Natural killer cell (primary cell): ENCODE measurements at places on chromosomes 4 and X.

- no peak for DNase-seq
Observed at GRCh38 chrX:12977761-12978204, 2.9 kb downstream of the TMSB4X start.

GRCh38 chrX:78653118-78653822 lies 5.9 kb downstream of the RTL3 start:
- DNase-seq = peak; percentile 9

DNA sequence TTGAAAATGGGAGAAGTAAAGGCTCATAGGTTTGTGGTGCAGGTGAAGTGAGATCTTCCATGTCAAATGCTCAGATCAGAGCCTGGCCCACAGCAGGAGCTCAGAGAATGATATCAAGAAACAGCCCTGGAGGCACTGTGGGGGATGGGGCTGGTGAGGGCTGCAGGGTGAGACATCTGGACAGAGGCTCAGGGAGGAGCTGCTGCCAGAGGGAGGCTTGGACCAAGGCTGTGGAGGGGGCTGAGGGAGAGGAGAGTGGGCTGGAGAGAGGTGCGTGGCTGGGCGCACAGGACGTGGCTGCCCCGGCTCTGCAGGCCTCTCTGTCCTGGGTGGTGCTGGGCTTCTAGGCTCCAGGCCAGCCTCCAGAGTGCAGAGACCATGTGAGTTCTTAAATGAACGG lies 5.6 kb downstream of the SORCS2 start:
- no peak for DNase-seq

DNA sequence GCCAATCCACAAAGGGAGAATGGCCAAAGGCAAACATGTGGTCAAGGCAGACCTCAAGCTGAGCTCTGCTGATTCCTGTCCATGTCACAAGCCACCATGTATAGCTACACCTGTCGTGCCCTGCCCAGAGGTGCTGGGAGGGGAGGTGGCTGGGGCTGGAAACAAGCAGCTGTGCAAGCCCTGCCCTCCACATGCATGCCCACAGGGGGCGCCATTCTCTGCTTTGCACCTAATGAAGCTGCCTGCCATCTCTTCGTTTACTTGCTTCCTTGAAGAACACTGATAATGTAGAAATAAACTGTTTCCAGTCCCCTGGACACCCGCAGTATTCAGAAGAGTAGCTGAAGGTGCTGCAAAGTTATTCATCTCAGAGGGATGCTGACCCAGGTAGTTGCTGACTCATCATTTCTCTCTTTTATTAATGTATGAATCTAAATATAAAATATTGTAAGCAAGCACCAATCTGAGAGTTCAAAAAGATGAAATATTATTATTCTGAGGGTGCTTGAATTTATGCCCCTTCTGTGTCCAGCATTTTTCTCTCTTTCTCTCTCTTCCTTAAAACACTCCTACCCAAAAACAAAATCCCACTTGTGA lies 278.6 kb downstream of the ADGRA3 start:
- peak; percentile 46 for DNase-seq

DNA sequence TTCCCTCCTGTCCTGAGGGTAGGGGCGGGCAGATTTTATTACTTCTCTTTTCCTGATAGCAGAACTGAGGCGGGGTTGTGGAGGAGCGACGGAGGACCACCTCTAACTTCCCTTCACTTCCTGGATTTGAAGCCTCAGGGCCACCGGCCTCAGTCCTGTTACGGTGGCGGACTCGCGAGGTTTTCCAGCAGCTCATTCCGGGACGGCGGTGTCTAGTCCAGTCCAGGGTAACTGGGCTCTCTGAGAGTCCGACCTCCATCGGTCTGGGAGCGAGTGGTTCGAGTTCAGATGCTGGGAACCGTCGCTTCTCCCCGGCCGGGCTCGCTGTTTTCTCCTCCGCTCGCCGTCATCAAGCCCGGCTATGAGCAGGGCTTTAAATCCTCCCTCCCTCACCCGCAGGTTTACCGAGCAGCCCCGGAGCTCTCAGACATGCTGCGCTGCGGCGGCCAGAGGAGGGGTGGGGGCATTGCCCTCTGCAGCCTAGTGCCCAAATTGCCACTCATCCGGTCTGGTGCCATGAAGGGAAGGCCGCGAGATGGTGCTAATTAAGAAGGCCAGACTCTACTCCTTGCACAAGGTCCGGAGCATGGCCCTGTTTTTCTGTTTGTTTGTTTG lies 23.3 kb downstream of the HAND2 start:
- DNase-seq = no peak

GRCh38 chrX:106168107-106168506 lies at the start of gene PWWP3B:
Gene PWWP3B, plus strand, starts transcription at chrX:106168305. Its CDS starts 37,128 bp downstream, at chrX:106205433.
- no peak for DNase-seq

- no peak for DNase-seq
Observed at GRCh38 chr4:82802911-82803310, 4.3 kb upstream of the SCD5 start.

GRCh38 chrX:3820167-3820566 lies 106.7 kb upstream of the PRKX start:
- no peak for DNase-seq

DNA sequence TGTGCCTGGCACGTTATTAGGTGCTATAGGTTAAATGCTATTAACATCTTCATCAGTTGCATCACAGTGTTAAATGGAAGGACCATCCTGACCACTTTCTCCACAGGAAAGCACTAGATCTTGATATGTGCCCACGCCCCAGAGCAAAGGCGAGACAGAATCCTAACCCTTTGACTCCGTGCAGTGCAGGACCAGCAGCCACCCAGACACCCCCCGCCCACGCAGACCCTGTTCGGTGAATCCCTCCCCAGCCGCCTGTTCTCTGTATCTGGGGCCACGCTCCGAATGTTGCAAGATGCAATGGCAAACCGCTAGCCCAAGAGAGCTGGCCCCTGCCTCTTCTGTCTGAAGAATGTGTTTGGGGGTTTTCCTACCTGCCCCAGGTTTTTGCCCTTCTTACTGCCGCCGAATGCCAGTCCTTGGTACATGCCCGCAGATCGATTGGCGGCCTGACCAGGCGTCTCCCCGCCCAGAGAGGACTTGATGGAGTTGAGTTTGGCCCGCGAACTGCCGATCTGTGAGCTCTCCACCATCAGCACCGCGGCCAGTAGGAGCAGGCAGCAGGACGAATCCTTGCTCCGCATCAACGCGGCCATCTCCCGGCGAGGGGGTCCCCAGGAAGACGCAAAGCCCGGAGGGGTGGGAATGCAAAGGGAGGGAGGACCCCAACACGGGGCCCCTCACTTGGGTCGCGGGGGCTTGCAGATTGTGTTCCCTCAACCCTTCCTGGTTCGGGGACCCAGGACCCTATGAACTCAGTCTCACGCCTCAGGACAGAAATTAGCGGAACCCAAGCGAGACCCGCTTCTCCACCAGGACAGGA lies 906 bp downstream of the DKK2 start:
- peak; percentile 1 for DNase-seq

DNA sequence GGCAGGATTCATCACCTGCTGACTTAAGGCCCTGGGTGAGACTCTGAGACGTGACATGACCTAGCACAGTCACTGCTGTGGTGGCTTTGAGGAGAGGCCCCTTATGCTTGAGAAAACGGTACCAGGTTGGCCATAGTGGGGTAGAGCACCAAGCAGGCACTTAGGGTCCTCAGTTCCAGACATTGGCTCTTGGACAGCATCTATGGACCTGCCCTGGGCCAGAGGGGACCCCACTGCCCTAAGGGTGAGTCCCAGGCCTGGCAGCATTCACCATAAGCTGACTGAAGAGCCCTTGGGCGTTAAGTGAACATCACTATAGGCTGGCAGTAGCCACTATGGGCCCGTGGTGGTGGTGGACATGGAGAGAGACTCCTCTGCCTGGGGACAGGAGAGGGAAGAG lies 78.7 kb downstream of the FNIP2 start:
- DNase-seq = no peak

- no peak for DNase-seq
Observed at GRCh38 chr4:101254776-101255175, 92.5 kb downstream of the PPP3CA start.

DNA sequence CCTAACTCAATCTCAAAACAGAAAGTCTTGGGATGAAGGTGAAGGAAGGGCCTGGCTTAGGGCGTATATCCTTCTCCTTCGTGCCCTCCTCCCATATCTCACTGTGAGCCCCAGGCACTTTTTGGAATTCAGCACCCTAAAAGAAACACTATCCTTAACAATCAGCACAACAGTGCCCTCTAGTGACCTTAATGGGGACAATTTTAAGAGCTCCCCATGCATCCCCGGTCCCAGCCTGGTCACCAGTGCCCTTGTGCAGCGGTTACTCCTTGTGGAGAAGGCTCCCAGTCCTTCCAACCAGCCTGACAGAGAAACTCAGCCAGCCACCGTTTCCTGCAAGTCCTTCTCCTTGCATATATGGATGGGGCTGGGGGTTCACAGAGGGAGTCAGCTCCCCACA lies 4.2 kb downstream of the PAK3 start:
- DNase-seq = no peak

DNA sequence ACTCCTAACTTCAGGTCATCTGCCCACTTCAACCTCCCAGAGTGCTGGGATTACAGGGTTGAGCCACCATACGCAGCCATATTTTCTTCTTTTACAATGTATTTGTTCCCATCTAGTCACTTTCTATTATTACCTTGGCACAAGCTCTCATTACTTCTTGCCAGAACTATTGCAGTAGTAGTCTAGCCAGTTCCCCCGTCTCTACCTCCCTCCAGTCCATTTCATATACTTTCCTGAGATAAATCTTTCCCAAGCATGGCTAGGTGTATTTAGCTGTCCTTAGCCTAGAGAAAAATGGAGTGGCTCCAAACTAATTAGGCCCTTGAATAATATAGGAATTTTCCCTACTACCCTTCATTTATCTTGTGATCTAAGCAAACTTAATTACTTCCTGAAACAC lies 412.2 kb downstream of the RPA4 start:
- no peak for DNase-seq

DNA sequence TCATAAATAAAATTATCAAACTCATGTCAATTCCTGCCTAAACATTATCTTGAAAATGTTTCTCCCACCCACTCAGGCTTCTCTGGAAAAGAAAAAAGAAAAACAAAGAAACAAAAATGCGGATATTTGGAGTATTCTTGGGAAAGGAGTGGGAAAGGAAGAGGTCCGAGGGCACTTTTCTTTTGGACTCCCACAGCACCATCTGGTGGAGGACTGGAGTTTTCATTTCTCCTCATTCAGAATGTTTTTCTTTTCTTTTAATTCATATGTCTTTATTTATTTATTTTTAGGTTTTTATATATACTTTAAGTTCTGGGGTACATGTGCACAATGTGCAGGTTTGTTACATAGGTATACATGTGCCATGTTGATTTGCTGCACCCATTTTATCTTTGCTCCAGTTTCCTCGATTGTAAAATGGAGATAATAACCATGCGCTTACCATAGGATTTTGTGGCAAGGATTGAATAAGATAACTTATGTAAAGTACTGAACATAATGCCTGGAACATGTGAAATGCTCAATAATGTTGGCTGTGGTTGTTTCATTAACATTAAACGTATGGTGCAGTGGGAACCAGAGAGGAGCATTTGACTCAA lies 8.0 kb upstream of the KCNE5 start:
- peak; percentile 4 for DNase-seq

GRCh38 chrX:152913346-152913745 lies 15.5 kb downstream of the ZNF185 start:
- no peak for DNase-seq

DNA sequence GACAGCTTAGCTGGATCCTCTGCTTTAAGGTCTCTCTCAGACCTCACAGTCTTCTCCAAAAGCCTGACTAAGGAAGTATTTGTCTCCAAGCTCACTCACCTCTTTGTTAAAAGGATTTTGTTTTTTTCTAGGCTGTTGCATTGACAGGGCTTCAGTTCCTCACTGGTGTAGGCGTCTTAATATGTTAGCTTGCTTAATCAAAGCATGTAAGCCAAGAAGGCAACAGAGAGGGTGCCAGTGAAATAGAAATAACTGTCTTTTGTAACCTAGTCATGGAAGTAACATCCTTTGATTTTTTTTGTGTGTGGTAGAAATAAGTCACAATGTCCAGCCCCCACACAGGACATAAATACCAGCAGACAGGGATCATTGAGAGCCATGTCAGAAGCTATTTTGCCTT lies 58.8 kb downstream of the FIP1L1 start:
- no peak for DNase-seq
